ENCODE measurements at places on chromosomes 7 and 10.

GRCh38 chr7:53325061-53325460, 289.6 kb downstream of the POM121L12 start:
- DNase-seq = no peak

GRCh38 chr7:158030566-158030965, 557.1 kb downstream of the PTPRN2 start:
- DNase-seq = no peak

DNA sequence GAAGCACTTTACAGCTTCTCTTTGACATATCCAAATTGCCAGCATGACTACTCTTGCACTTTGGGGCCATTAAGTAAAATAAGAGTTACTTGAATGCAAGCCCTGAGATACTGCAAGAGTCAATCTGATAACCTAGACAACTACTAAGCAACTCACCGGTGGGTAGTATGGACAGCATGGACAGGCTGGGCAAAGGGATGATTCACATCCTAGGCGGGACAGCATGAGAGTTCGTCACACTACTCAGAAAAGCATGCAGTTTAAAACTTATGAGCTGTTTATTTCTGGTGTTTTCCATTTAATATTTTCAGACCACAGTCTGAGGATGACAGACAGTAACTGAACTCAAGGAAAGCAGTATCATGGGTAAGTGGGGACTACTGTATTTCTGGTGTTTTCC, 84.0 kb downstream of the ORC5 start:
- DNase-seq = no peak

GRCh38 chr7:51186531-51186930, 130.1 kb downstream of the COBL start:
- no peak for DNase-seq

DNA sequence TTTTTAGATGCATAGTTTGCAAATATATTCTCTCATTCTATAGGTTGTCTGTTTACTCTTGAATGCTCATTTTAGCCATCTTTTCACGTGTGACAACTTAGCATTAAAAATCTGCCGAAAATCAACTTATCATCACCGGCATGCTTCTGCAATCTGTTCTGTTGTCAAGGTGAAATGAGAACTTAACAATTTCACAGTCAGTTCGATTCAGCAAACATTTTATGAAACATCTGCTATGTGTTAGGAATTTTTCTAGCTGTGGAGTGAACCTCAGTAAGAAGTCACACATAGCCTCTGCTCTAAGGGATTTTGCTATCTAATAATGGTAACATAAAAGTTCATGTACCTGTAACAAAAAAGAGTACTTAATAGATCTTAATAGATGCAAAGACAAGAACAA, 256.1 kb downstream of the ZWINT start:
- no peak for DNase-seq

GRCh38 chr7:46567858-46568257, 646.8 kb upstream of the IGFBP3 start:
- DNase-seq = no peak
